Activated naive CD4-positive, alpha-beta T cell treated with anti-CD3 and anti-CD28 coated beads, Interleukin-2, amount 50 U/mL, for 72 hours (primary cell): ENCODE measurements at places on chromosomes 3 and 15.

GRCh38 chr3:65627062-65627461, 411.7 kb downstream of the MAGI1 start:
- DNase-seq = no peak

GRCh38 chr3:172076212-172076611, 36.8 kb downstream of the FNDC3B start:
- DNase-seq = no peak

- DNase-seq = no peak
Measured at GRCh38 chr3:173618703-173619102, 221.2 kb downstream of the NLGN1 start.

GRCh38 chr15:51025454-51025846, 69.3 kb downstream of the TNFAIP8L3 start:
- DNase-seq = no peak

DNA sequence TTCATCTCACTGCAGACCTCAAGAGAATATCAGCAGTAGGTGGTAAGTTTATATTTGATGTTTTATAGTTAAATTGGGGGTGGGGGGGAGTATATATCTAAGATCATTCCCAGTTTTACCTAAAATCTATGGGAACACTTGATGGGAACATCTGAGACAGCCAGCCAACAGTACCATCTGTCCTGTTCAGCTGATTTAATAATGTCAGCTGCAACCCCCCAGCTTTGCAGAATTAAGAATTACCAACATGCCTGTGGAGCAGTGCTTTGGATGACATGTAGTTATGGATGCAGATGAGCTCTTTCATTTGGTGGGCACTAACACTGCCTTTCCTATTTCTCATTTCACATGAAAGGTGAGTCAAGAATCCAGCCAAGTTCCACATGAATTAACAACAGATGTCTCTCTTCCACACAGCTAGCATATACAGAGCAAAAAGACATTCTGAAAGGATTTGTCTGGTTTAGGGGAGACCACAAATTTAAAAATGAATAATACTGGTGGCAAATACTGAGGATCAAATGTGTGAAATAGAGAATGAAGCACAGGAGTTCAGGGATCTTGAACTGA, 76.2 kb downstream of the SETD5 start:
- DNase-seq = no peak
